ENCODE measurements at places on chromosomes 11 and 22. TPM values are rescaled to one million over a fixed set of nuclear protein-coding genes. Genes with fewer than 3 reads are reported as not detected.

Gene C11orf42
- polyA plus RNA-seq = not detected

Gene GPR83
- polyA plus RNA-seq = 0.08 TPM

DNA sequence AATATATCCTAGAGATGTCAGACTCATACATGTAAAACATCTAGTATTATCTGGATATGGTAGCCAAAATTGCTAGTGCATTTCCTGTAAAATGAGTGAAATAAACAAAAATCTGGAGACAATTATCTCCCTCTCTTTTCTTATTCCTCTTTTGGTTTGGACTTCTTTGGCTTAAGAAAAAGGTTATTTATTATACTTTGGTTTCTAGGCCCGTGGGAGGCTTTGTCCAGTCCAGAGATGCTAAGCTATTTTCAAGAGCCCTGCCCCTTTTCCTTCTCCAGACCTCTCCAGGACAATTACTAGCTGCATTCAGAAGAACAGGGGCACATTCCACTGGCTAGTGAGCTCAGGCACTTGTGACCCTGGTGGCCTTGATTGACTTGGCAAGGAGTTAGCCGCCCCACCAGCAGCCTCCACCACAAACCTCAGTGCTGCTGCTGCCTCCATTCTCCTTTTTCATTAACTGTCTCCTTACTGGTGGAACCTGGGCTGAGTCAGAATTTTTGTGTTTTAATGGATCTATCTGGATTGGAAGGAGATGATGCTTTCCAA is 747.3 kb upstream of the TENM4 start:
- no peak for DNase-seq

DNA sequence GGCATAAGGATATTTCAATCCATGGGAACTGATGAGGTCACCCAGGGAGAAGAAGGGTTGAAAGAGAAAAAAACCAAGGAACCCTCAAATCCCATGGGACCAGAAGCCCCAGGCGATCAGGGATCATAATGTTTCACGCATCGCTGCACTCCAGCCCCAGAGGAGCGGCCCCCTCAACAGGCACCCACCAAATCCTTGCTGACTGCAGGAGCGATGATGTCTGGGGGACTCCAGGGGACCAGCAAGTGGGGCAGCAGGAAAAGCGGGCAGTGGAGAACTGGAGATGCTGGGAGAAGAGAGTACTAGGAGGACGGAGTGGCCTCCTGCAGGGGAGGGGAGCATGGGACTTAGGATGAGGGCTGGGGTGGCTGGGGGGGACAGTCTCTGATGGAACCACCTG is 47.7 kb upstream of the LINC01488 start:
- DNase-seq = no peak

DNA sequence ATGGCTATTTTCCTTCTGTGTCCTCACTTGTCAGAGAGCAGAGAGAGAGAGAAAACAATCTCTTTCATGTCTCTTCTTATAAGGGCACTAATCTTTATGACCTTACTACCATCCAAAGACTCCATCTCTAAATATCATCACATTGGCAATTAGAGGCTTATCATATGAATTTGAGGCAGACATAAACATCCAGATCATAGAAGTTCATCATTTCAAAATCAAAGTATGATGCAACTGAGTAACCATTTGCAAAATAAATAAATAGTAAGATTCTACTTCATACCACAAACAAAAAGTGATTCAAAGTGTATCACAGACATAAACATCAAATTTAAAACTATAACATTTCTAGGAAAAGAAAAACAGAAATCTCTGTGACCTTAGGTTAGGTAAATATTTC is 504.7 kb upstream of the ARHGAP42 start:
- no peak for DNase-seq

DNA sequence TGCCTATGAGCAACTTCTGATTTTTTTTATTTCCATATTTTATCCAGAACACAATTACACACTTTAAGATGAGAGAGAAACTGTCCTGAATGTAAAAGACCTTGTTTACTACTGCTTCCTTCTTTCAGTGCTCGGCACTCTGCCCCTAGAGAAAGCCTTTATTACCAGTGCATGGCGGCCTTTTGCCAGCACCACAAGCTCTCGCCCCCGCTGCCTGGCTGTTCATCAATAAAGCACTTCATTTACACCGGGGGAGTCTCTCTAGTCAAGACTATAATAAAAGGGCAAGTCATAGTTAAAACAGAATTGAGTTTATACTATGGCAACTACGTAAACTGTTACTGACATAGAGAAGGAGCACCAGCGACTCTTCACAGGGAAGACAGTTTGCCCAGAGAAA is 259.5 kb downstream of the CADM1 start:
- no peak for DNase-seq

GRCh38 chr22:29049655-29050263 is 11.9 kb downstream of the C22orf31 start:
- no peak for DNase-seq

DNA sequence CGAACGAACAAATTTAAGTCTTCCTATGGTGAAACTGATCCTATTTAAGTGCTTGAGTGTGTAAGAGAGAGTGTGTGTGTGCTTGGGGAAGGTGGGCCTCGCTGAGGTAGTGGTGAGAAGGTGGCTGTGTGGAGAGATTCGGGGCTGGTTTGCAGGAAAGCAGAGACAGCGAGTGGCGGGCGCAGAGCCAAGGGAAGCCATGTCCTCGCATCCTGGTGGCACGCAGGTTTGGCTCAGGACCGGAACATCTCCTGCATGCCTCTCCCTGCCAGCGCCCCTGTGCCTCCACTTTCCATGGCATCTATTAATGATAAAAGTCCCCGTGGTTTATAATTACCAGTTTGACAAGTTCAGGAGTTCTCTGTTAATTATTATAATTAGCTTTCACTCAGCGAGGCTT is 383.1 kb upstream of the CADM1 start:
- DNase-seq = no peak

Gene SEC14L6
- polyA plus RNA-seq = 0.11 TPM

- no peak for DNase-seq
Observed at GRCh38 chr11:8368772-8369171, 105.1 kb upstream of the LMO1 start.

Measured in urinary bladder (tissue), 4 donors.